ENCODE measurements at places on chromosomes 16 and 17. TPM values are rescaled to one million over a fixed set of nuclear protein-coding genes. Genes with fewer than 3 reads are reported as not detected.

The NPIPA3 gene
- total RNA-seq = not detected

The MMD gene
- total RNA-seq = 26.1 TPM

The CA7 gene
- total RNA-seq = not detected

The SLC6A2 gene
- total RNA-seq = not detected

The LGALS9 gene
- total RNA-seq = 19.9 TPM

- DNase-seq = no peak
Measured at GRCh38 chr17:19369107-19369778, 6.7 kb upstream of the B9D1 start.

DNA sequence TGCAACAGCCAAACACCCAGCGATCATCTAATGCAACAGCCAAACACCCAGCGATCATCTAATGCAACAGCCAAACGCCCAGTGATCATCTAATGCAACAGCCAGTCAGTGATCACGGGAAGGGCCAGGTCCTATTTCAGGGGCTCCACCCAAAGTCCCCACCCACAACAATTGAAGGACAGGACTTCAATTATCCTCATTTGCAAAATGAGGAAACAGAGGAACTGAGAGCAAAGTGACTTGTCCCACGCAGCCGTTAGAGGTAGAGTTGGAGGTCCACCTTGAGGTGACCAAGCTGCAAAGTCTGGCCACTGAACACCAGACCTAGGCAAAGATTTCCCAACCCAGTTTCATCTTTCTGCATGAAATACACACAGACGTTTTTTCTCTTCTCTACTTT is 3.7 kb downstream of the ZG16B start:
- DNase-seq = peak; percentile 45

- no peak for DNase-seq
Measured at GRCh38 chr16:48608871-48609651, 919 bp downstream of the N4BP1 start.

GRCh38 chr16:59385959-59386358 is 651.8 kb upstream of the GOT2 start:
- DNase-seq = no peak

DNA sequence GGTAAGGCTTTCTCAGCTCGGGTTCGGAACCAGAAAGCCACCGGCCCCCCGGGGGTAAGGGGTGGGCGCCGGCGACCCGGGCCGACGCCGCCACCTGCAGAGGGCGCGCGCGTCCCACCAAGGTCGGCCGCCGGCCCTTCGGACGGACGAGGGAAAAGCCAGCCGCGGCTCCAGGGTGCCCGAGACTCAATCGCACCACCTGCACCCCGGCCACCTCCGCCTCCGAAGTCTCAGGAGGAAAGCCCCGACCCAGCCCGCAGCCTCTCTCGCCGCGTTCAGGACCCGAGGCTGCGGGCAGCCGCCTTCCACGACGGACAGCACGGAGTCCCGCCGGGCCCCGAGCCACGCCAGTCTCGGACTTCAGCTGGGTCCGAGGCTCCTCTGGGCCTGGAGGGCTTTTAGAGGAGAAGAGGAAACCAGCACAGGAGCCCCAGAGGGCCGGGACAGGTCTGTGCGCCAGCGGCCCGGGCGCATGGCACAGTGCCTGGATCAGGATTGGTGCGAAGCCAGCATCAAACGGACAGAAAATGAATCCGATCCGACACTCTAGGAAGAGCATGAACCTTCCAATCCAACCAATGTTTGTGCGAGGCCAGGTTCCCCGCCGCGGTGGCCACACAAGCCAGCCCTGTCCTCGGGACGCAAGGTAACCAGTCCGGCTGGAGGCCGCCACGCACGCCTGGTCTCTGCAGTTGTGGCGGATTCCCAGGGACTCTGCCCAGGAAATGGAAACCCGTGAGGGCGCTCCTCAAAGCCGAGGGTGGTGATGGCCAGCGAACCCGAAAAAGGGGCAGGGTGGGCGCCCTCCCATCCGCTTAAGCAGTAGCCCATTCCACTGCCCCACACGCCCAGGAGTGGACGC is 6.7 kb downstream of the CBX8 start:
- DNase-seq = peak; percentile 61

GRCh38 chr16:27495191-27495590 is 54.5 kb downstream of the GTF3C1 start:
- DNase-seq = no peak

GRCh38 chr17:63094631-63095030 is 128.6 kb downstream of the TANC2 start:
- no peak for DNase-seq

DNA sequence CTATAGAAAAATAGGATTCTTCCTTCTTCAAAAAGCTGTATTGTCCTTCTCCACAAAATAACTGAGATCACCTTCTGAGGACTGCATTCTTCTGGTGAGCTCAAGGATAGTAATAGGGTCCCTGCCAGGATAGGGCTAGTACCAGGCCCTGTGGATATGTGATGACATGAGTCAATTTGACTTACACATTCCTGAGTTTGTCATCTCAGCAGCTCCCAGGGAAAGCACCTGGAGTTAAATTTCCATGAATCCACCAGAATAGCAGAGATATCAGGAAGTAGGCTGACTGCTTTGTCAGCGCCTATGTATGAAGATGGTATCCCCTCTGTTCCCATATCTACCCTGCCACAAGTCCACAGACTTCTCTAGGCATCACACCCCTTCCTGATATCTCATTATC is 225.8 kb downstream of the PMP22 start:
- DNase-seq = no peak

DNA sequence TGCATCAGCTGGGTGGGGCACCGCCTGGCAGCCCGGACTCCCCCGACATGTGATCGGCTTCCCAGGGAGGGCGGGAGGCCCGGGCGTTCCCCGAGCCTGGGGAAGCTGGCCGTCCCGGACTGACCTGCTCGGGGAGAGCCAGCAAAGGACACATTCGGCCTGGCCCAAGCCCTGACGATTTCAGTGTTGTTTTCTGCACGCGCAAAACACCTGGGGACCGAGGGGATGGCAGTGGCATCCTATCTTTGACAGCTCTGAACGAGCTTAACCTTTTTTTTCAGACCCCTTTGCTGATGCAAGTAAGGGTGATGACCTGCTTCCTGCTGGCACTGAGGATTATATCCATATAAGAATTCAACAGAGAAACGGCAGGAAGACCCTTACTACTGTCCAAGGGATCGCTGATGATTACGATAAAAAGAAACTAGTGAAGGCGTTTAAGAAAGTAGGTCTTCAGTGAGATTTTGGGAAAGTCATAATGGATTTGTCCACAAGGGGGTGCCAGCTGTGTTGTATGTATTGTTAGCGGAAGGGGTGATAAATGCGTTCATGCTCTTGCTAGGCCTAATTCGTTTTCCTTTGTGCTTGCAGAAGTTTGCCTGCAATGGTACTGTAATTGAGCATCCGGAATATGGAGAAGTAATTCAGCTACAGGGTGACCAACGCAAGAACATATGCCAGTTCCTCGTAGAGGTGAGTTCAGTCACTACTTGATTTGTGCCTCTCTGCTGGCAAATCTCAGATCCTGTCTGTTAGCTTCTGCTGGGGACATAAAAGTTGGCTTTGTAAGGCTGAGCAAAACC is 1.0 kb downstream of the EIF1 start:
- DNase-seq = no peak

DNA sequence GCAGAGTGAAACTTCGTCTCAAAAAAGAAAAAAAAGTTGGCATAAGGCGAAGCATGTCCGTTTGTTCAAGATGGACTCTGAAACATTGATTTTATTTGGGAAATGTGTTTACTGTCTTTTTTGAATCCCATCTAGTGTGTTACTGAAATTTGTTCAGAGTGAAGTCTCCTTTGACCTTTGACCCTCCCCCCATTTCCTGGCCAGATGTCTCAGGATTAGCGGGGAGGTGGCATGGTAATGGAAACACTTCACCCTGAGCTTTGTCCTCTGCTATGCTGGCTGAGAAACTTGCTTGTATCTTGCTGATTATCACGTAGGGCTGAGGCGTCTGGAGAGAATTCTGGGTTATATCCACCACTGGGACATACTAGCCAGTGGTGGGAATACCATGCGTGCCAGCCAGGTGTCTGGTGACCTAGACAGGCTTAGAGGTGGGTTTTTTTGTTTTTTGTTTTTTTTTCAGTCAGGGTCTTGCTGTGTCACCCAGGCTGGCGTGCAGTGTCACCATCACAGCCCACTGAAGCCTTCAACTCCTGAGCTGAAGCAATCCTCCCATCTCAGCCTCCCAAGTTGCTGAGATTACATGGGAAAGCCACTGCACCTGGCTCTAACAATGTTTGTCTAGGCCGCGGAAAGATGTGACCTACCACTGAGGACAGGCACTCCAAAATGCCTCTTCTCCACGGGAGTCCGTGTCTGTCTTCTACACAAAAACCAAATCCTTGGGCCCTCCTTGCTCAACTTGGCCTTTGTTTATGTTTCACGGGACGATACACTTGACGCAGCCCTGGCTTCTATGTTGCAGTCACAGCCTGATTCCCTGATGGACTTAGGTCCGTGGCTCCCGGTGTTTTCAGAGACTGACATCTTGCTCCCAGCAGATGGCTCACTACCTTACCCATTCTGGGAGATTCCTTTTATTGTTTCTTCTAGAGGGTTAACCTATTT is 6.6 kb upstream of the GALK1 start:
- no peak for DNase-seq

All from natural killer cell treated with Interleukin-12 subunit alpha and Interleukin-12 subunit beta and Interleukin-15 and Interleukin-18, amount 100 ng/mL, for 72 hours (primary cell).